ENCODE measurements at places on chromosomes 5 and 9.

GRCh38 chr5:118522626-118523025 lies 465.7 kb downstream of the DTWD2 start:
- DNase-seq = no peak

DNA sequence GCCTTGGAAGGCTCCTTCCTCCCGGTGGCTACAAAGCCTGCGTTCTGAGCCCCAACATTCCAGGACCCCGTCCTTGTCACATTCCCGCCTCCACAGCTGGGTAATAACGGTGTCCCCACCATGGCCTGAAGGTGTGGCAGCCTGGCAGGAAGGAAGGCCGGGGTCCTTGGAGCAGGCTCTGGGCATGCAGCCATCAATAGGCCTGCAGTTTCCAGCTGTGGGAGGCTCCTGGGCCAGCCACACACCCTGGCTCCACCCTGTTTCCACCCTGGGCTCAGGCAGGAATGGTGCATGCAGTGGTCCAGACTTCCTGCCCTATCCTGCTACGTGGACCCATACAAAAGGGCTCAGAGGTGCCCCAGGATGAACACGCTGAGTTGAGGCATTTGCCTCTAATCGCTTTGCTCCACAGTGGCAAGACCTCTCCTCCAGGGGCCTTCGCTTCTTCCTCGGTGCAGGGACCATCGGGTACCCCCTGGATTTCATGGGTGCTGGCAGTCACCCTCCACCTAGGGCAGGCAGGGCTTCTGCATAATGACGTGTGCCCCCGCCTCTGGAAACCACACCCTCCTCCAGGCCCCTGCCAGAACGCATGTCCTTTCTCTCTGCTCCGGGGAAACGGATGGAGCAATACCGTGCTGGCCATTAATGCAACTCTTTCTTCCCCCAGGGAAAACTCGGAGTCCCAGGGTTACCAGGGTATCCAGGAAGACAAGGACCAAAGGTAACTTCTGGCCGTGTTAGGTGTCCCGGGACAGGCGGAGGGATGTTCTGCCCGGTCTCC lies 95.1 kb upstream of the FCN2 start:
- DNase-seq = no peak

DNA sequence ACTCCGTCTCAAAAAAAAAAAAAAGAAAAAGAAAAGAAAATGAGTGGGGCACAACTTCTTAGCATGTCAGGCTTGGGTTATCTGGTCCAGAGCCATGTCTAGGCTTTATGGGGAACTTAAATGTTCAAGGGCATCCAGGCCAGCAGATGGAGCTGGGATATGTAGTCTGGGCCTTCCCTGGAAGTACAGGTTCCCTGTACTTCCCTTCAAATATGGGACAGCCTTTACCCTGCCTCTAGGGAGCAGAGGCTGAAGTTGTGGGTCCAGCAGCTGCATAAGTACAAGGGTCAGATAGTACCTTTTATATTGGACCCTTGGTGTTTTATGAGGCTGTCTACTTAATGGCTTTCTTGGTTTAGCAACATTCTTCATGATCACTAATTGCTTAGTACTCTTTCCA lies 42.1 kb downstream of the FAF2 start:
- no peak for DNase-seq

- DNase-seq = no peak
Measured at GRCh38 chr9:87266697-87267096, 231.0 kb upstream of the DAPK1 start.

DNA sequence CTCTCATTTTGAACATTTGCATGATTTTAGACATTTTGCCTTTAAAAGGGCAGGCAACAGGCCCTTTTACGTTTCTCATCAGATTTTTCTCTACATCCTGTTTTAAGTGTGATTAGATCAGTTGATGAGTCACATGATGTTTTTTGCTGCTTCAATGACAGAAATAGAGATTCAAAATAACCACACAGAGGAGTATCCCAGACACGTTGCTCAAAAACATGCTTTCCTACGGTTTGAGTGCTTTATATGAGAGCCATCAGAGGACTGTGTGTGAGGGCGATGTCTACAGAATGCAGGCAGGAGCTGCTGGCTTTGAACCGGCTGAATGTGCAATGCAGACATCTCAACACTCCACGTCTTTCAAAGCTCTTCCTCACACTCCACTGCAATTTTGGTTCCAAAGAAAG lies 42.1 kb downstream of the OTULIN start:
- no peak for DNase-seq
